Mesenteric fat pad (tissue), 1 donor: ENCODE measurements at places on chromosomes 3 and 15.

DNA sequence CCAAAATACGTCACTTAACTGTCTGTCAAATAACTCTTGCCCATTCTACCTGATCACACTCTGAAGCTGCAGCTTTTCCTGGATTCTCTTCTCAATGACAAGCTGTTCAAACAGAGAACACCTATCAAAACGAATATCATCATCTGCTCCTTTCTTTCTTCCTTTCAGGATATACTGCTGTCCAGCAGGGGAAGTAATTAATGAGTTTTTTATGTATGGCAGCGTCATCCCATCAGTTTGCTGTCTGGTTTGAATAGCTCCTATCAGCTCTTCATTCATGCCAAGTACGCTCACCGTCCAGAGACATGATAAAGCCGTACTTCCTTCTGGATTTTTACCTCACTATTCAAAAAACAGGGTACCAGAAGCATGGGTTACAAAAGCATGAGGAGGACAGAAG lies at the start of gene CHRM5:
Gene CHRM5, plus strand, starts transcription at position 274 of the 400 bp plus-strand sequence. CDS start 94,221 bp downstream, outside the sequence.
- no peak for DNase-seq

- no peak for DNase-seq
Measured at GRCh38 chr3:59750391-59750790, 700.6 kb upstream of the CFAP20DC start.

DNA sequence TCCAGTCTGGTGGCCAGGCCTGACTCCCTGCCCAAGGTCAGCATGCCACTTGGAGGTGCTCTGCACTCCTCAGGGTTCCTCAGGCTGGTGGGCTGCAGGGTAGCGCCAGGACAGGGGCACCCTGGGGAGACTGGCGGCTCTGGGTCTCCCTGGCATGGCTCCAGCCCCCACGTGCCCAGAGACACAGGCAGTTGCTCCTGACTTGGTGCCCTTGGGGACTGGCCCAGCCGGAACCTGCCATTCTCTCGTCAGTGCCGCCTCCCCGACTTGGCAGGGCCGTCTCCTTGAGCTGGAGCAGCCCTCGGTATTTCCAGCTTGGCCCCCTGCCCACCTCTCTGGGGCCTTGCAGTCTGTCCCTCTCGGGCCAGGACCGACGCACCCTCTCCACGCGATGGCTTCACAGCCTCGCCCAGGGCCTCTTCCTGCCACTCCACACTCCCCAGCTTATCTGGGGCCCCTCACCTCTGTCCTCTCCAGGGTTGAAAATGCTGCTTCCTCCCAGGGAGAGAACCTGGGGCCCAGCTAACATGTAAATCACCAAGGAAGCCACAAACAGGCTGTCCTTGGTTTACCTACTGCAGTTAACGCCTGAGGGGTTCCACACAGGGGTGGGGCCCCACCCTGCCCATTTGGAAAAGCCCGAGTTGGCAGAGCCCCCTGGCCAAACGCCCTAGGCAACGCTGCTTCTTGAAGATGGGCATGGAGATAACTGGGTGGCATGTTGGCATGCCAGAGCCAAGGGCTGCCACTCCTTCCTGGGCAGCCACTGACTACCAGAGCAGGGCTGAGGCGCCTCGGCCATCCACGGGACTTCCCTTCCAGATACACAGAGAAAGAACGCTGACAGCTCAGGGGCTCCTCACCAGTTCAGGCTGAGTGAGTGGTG lies 61.4 kb downstream of the SMAD6 start:
- DNase-seq: peak; percentile 94

DNA sequence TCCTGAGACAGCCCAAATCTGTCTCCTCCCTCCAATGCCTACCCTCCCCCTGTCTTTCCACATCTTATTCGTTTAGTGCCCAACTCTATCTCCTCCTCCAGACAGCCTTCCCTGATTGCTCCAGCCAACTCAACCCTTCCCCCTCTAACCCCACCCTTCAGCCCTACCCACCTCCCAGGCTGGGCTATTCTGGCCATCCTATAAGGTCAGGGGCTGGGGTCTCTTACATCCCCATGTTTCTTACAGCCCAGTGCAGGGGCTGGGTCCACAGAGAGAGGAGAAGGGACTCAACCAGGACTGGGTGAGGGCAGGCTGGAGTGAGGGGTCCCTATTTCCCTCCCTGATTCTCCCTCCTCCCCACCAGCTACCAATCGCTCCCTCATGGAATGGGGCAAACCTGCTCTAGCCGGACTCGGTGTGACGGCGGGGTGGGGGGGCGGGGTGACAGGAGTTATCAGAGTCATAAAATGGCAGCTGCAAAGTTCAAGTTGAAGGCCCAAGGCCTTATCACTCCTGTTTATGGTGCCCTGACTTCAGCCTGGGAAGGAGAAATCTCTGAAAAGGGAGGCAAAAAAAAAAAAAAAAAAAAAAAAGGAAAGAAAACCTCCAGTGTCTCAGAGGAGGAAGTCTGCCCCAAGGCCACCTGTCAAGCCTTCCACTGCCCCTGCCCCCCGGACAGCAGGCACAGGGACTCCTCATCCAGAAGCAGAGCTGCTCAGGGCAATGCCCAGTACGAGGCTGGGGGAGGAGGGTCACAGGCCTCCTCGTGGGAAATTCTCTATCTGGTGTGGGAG lies 2.1 kb downstream of the VIPR1 start:
- DNase-seq: peak; percentile 49

DNA sequence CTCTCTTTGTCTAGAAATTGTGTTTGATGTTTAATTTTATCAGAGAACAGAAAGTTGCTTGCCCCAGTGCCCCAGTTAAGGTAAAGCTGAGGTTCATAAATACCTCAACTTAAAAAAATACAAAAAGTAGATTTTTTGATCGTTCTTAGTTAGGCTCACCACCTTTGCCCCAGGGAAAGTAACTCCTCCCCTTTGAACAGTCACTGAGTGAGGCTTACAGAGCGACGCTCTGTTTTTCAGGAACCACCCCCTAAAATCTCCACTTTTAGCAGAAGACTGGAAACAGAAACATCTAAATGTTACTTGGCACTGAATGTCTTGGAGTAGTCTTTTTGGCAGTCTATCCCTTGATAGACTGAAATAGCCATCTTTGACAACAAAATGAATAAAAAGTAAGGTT lies 24.9 kb downstream of the BLM start:
- DNase-seq: no peak

GRCh38 chr3:162643245-162643644 lies 1146.6 kb downstream of the OTOL1 start:
- no peak for DNase-seq

- no peak for DNase-seq
Measured at GRCh38 chr3:71754610-71755253, 1.1 kb downstream of the GPR27 start.

DNA sequence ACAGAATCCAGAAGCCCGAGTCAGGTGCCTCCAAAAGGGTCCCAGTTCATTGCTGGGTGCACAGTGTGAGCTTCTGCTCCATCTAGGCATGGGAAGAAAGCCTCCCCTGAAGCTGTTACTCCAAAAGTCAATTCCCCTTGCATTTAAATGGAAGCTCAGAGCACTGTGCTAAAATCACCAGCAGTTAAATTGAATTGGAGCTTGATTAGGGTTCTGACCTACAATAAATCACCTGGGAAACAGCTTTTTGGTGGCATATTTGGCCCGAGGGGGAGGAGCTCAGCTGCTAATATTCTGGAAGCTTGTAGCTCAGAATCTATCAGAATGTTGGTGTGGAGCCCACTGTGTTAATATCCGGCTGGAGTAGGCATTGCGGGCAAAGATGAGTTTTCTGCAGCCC lies 87.1 kb upstream of the RGMA start:
- no peak for DNase-seq

DNA sequence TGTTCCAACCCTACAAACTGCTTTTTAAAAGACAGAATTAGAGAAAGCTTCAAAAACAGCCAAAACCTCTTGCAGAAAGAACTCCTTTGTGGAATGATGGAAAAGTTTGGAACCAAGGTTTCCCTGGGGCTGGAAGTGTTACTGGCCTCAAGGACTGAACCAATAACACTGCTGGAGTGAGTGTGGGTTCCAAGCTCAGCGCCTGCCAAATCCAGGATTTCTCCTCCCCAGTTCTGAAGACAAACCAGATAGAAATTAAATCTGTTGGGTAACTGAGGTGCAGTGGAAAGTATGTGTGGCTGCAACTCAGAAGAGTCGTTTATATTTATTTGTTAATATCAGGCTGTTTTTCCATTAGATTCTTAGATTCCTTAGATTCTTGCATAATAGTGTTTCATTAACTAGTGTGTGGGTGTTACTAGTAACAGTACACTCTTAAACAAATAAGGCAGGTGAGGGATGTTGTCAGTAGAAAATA lies 66.5 kb upstream of the FNDC3B start:
- no peak for DNase-seq

DNA sequence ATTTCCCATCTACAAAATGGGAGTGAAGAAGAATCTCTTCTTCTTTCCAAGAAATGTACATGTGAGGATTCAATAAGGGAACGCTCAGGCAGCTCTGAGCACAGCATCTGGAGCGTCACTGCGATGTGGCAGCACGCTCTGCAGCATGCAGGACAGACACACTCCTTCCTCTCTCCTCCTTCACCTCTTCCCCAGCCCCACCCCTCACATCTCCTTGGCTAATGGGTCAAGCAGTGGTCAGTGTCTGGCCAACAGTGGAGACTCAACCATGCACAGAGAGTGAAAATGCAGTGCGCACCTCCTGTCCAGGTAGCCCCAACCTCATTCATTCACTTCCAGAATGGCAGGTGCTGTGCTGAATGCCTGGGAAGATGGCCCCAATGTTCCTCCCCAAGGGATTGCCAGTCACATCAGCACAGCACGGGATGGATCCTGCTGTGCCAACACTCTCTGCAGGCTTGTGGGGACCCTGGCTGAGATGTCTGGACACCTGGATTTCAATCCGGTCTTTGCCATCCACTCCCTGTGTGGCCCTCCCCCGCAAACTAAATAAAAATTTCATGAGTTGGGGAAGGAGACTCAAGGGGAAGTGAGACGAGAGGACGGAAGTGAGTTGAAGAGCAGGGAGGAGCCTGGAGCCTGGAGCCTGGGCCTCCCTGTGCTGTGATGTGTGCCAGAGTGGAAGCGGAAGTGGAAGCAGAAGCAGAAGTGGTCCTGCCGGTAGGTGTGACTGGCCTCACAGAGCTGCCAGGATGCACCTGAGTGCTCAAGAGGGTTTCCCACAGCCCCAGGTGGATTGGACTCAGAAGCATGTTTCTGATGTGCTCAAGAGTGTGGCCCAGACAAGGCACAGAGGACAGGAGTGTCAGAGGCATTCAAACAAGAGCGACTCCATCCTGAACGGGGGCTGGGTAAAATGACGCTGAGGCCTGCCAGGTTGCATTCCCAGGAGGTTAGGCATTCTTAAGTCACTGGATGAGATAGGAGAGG lies 163.9 kb downstream of the SMAD6 start:
- peak; percentile 84 for DNase-seq

GRCh38 chr3:71926262-71926600 lies 141.3 kb upstream of the PROK2 start:
- DNase-seq: no peak

- DNase-seq: no peak
Measured at GRCh38 chr15:78810362-78811123, 721 bp downstream of the ADAMTS7 start.

- DNase-seq: no peak
Measured at GRCh38 chr3:160400030-160400701, 716 bp downstream of the SMC4 start.

DNA sequence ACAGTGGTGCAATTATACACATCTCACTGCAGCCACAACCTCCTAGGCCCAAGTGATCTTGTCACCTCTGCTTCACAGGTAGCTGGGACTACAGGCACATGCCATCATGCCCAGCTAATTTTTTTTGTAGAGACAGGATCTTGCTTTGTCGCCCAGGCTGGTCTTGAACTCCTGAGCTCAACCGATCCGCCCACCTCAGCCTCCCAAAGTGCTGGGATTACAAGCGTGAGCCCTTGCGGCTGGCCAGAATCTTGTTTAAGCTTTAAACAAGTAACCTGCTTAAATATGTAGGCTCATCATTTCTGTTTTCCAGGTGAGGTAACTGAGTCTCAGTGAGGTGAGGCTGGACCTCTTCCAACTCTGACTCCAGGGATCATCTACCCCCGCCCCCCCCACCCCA lies 7.7 kb upstream of the PSTPIP1 start:
- DNase-seq: peak; percentile 53

DNA sequence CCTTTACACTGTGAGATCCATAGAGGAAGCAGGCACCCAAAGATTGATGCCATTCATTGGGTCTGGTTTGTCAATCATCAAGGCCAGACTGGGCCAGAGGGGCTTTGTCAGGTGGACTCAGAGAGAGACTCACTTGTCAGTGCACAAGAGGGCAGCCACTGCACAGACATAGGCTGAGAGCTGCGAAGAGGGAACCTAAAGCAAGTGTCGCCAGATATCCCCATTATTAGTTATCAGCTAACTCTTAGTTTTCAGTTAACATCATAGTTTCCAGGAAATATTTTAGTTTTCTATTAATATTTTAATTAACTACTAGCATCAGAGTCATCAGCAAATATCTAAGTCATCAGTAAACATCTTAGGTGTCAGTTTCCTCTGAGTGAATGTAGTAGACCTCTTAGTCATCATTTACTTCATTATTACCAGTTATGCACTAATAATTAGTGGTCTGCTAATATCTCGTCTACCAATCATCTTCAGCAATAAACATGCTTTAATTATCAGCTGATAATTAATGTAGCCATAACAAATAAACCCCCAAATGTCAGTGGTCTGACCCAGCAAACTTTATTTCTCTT lies 41.7 kb upstream of the LIMD1 start:
- DNase-seq: peak; percentile 20

DNA sequence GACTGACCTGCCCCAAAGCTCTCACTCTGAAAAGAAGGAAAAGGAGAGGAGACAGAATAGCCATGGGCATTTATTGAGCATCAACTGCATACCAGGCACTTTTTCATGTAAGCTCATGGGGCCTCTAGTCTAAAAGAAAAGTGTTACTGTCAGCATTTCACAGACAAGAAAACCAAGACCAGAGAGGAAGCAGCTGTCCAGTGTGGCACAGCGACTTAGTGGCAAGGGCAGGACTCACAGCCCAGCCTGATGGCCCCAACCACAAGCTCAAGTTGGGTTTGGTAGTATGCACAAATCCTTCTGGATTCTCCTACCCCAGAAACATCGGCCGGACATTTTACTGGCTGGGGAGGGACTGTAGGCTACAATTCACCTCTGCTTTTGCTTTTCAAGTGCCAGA lies 5.8 kb downstream of the EFCC1 start:
- DNase-seq: no peak

GRCh38 chr3:181174022-181174421 lies 184.5 kb upstream of the DNAJC19 start:
- DNase-seq: no peak

GRCh38 chr3:12831301-12831866 lies 10.0 kb downstream of the RPL32 start:
- DNase-seq: no peak

- no peak for DNase-seq
Measured at GRCh38 chr15:37107071-37107743, 6.9 kb upstream of the MEIS2 start.

- no peak for DNase-seq
Measured at GRCh38 chr15:95512906-95513305, 817.6 kb upstream of the NR2F2 start.
